ENCODE measurements at places on chromosomes 4 and X. TPM values are rescaled to one million over a fixed set of nuclear protein-coding genes. Genes with fewer than 3 reads are reported as not detected.

DNA sequence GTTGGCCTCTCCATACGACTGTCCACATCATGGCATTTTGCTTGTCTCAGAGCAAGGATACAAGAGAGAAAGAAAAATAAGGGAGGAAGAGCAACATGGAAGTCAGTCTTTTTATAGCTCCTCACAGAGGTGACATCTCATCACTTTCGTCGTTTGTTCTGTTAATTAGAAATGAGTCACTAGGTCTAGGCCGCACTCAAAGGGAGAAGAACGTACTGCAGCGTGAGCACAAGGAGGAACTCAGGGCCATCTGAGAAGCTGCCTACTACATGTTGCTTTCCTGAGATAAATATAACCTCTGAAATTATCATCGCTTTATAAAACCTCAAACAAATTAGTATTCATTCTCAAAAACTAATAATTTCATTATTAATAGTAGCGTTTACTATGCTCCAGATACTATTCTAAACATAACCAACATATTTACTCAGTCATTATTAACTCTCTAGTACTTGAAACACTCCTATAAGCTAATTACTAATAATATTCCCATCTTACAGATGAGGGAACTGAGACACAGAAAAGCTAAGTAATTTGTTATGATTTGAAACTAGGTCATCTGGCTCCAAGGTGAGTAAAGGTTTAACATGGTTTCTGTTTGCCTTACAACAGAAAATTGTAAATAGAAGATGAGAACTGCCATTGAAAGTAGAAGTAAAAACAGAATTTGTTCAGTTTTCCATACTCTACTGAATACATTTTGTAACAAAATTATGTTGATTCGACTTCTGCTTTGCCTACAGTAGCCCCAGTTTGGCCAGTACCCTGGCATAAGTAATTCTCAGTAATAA lies 213.2 kb upstream of the UGT8 start:
- no peak for DNase-seq

GRCh38 chrX:110462957-110463356 lies 104.3 kb downstream of the RTL9 start:
- no peak for DNase-seq

SPACA5 gene
- total RNA-seq: not detected

ZCCHC18 gene
- 0.52 TPM for total RNA-seq

OPN1MW gene
- not detected for total RNA-seq

GRCh38 chr4:121519236-121519838 lies 138.5 kb upstream of the QRFPR start:
- no peak for DNase-seq

NWD2 gene
- total RNA-seq: 0.17 TPM

C4orf46 gene
- total RNA-seq: 31.3 TPM

DNA sequence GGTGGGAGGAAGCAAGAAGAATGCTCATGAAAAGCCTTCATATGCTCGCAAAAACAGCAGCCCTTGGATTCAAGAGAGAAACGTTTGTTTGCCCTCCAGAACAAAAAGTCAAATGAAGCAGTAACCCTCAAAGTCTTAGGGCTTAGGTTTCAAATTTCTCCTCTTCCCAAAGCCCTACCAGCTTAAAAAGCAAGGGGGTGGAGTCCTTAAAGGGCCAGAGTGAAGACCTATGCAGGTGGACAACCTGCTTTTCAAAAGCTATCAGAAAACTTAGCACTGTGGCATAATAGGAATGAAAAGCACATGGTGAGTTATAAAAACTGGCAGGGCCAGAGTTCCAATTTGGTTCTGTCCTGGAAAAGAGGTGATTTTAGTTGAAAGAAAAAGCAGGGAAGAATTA lies 253.3 kb downstream of the NAP1L3 start:
- no peak for DNase-seq

- DNase-seq: no peak
These were observed 1805.3 kb downstream of the PCDH7 start for GRCh38 chr4:32525420-32525819.

GRCh38 chr4:114012749-114013148 lies 33.3 kb upstream of the ARSJ start:
- no peak for DNase-seq

ADGRG4 gene
- 0.03 TPM for total RNA-seq

S100G gene
- total RNA-seq: not detected

DNA sequence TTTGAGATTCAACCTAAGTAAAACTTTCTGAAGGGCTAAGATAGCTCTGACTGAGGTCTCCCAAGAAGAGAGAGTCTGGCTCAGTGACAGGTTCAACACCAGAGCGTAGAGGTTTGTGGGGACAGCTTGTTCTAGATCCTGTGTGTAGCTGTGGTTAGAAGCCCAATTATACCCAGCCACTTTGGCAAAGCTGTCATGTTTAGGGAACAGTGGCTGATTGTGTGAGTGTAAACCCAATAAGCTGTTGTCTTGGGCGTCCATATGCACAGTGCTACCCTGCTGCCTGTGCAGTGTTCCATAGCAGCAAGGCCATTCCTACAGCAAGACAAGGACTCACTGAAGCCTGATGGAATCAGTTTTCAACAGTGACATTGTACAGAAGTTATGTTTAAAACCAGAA lies 11.2 kb upstream of the SCRG1 start:
- no peak for DNase-seq

TLR3 gene
- 15.1 TPM for total RNA-seq

FRMD7 gene
- total RNA-seq: not detected

SULT1E1 gene
- 146 TPM for total RNA-seq

GRCh38 chr4:124934916-124935315 lies 222.4 kb upstream of the ANKRD50 start:
- DNase-seq: no peak

DHRSX gene
- total RNA-seq: 20.4 TPM

ANKRD50 gene
- 137 TPM for total RNA-seq

- DNase-seq: peak; percentile 29
These were observed 10.8 kb downstream of the PDZD4 start for GRCh38 chrX:153819384-153820040.

PPP1R3F gene
- total RNA-seq: 7.6 TPM

- no peak for DNase-seq
These were observed 36.8 kb upstream of the VMA21 start for GRCh38 chrX:151359931-151360871.

GRCh38 chr4:168716406-168717129 lies 219.7 kb downstream of the PALLD start:
- DNase-seq: no peak

- DNase-seq: no peak
These were observed 48.1 kb upstream of the BCOR start for GRCh38 chrX:40145923-40146261.

DNA sequence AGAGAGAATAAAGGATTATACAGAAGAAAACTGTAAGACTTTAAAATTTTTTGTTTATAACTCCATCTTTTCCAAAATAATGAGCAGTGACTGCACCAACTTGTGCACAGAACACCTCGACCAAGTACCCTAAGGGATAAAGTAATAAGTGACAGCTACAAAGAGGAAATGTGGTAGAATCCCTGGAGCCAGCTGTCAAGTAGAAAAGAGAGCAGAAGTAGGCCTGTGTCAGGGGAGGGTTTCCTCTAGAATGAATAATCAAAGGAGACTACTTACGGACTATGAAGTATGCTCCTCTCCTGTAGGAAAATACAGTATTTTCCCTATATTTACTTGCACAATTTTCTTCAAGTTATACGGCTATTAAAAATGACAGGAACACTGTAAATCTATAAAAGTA lies 1.2 kb downstream of the EIF1AX start:
- DNase-seq: no peak

GRCh38 chr4:88378691-88379559 lies at the start of gene HERC6:
TSS of gene HERC6 (plus strand) at chr4:88378852. CDS start at chr4:88378922, 70 bp downstream.
- DNase-seq: peak; percentile 92

DNA sequence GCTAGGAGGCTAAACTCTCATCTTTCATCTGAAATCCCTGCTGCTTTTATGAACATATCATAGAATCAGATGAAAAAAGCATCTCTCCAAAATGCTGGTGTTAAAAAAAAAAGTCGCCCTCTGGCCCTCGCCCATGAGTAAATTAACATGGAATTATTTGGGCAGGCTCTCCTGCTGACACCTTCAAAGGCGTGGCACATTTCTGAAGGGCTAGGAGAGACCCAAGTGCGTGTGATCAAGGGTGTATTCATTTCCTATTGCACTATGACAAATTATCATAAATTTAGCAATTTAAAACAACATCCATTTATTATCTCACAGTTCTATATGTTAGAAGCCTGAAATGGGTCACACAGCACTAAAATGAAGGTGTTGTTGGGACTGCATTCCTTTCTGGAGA lies 5.1 kb downstream of the ANXA3 start:
- DNase-seq: no peak

- DNase-seq: no peak
These were observed 377.6 kb upstream of the GATB start for GRCh38 chr4:152138451-152138850.

DNA sequence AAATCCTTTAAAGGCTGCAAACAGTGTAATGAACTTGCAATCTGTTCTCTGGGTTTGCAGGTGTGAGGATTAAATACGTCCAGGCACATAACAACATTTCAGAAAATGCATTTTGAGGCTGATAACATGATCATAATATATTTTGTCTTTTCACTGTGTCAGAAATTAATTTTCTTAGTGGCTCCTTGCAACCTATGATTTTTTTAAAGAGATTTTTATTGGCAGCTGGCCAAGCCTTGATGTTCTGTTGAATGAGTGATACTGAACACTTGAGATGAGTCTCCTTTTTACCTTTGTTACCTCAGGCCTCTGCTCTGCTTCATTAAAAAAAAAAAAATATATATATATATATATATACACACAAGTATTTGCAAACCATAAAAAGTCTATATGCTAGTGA lies 68.2 kb upstream of the TENM3 start:
- no peak for DNase-seq

DNA sequence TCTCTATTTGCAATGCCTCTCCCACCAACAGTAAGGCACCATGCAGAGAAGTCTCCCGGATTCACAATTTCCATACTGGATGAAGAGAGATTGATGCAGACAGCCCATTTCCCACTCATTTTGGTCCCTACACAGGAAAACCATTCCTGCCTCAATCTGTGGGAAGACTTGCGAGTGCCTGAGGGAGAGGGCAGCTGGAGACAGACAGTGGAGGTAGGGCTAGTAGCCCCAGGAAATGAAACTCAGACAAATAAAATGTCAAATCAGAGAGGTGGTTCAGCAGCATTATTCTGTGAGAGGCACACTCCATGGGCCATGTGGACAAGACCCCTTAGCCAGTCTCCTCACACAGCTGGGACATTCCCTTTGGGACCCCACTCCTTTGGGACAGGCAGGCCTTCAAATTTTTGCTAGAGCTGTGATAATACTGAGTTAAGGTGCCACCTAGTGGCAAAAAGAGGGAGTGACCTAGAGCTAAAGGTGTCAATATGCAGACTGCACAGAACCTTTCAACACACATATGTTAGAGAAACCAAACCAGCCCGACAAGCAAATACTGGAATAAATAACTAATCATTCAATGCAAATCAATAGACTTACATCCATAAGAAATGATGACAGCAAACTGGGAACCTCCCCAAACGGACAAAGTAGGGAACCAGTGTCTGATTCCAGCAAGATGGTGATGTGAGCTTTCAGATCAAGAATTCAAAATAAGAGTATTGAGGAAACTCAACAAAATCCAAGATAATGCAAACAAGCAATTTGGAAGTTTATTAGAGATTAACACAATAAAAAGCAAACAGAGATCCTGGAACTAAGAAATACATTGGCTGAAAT lies 1865.3 kb upstream of the AGA start:
- peak; percentile 6 for DNase-seq

DNA sequence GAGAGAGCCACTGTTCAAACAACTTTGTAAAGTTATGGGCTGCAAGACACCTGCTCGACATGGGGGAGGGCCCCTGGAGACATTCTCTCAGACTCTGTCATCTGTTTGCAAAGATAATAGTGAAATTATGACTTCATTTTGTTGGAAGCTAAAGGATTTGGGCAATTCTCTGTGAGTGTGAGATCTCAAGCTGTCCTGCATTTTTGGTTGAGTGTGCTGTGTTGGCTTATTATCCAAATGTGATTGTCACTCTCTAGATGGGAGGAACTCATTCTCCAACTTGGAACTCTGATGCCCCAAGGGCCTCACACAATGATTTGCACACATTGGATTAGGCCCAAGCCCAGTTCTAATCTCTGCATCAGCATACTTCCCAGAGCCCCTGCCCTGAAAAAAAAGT lies 63.7 kb downstream of the STK32B start:
- DNase-seq: no peak

DNA sequence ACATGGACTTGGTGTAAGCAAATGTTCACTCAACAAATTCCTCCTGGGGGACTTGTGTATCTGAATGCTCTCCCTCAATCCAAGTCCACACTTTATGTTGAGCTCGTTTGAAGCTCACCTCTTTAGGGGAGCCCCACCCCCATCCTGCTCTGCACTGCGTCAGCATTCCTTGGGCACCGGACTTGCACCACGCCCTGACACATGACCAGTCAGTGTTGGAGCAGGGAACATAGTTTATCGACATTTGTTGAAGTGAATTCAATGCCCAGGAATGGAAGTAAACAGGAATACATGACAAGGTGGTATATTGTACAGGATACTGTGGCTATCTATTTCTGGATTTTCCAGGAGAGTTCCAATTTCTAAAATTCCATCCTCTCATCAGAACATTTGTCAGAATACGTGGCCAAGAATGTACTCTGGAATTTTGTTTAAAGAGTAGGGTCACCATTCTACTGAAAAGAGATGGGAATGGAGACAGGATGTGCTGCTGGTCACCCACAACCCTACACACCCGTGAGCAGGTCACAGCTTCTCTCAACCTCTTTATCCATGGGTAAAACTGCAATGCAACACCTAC lies 60.0 kb upstream of the LNX1 start:
- peak; percentile 34 for DNase-seq

GYPE gene
- total RNA-seq: 7.0 TPM

- no peak for DNase-seq
These were observed 147.3 kb downstream of the USP46 start for GRCh38 chr4:52511825-52512224.

L1CAM gene
- 0.74 TPM for total RNA-seq

DNA sequence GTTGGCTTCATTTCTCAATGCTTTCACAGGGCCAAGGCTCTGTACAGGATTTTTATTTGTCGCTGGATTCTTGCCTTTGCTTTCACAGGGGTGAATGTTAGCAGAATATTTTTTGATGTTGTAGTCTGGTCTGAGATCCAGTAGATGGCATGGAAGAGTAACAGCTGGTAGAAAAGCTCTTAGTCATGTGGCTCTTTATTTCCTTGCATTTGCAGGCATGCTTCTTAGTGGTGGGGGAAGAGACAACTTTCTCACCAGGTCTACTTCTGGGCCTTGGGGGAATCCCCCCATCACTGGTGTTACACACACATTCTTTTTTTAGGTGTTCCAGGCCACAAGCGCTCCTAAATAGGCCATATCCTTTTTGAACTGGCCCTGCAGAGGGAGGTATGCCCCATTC lies 58.2 kb upstream of the DKK2 start:
- no peak for DNase-seq

- DNase-seq: no peak
These were observed 8.1 kb upstream of the KLHL2 start for GRCh38 chr4:165199286-165199685.

GRCh38 chr4:66568431-66568830 lies 898.1 kb upstream of the EPHA5 start:
- no peak for DNase-seq

DDX53 gene
- not detected for total RNA-seq

PRKG2 gene
- total RNA-seq: 4.2 TPM
